H9 (cell line): ENCODE measurements at places on chromosomes 2 and 18. TPM values are rescaled to one million over a fixed set of nuclear protein-coding genes. Genes with fewer than 3 reads are reported as not detected.
A peak's percentile ranks its signal among the peaks of the same experiment; 100 is the strongest.

DNA sequence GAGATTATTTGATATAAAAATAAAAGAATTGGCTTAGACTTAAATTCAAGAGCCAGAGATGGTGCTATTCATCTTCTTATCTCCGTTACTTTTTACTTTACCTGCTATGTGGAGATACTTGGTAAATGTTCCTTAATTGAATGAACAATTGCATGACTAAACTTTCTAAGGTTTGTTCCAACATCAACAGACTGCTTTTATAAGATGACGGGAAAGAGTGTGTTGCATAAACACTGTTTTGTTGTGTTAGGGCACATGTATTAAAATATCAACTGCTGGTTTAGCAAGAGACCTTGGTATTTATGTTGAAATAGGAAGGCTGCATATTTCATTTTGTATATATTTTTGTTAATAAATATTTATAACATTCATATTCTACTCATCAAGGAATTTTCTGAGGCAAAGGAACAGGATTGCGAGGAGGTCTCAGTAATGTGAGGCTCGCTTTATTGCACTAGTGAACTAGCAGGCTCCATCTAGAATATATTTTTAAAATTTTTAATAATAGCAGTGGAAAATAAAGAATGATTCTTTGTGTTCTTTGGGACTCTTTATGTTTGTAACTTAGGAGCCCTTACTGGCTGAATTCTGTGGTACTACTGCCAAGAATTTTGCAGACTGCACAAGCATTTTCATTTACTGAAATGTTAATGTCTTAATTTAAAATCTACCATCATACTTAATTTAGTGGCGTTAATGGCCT, 10.7 kb upstream of the NFE2L2 start:
- no peaks in the 10 kb centered on the region for H3K27me3 ChIP-seq
- H3K36me3 ChIP-seq, result no peaks in the 10 kb centered on the region
- no peak for DNase-seq
- no peak overlapping the region for H3K27ac ChIP-seq
- no peaks in the 10 kb centered on the region for H3K4me1 ChIP-seq

- H3K27ac ChIP-seq, result no peak overlapping the region
- no peaks in the 10 kb centered on the region for H3K4me1 ChIP-seq
- no peaks in the 10 kb centered on the region for H3K27me3 ChIP-seq
- no peaks in the 10 kb centered on the region for H3K36me3 ChIP-seq
- H3K4me3 ChIP-seq, result no peak overlapping the region
Measured at GRCh38 chr2:203870481-203870880, 2.9 kb downstream of the CTLA4 start.

DNA sequence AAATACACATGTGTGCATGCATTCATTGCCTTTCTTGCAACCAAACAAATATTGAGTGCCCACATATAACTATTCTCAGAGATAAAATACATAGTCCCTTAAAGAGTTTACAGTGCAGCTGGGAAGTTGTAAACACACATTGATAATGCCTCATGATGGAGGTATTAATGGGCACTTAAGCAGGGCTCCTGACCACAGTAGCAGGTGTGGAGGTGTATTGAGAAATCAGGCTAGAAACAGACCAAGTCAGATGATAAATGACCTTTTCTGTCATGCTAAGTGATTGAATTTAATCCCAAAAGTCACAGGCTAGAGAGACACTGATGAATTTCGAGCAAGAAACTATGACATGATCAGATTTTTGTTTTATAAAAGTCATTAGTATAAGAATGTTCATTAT, 157.7 kb downstream of the ZNF385B start:
- no peaks in the 10 kb centered on the region for H3K27me3 ChIP-seq
- no peaks in the 10 kb centered on the region for H3K4me1 ChIP-seq
- no peak for DNase-seq
- H3K4me3 ChIP-seq, result no peak overlapping the region
- no peak overlapping the region for H3K27ac ChIP-seq
- no peaks in the 10 kb centered on the region for H3K36me3 ChIP-seq

GRCh38 chr2:148517822-148518221, 126.7 kb upstream of the EPC2 start:
- no peaks in the 10 kb centered on the region for H3K27me3 ChIP-seq
- no peak overlapping the region for H3K27ac ChIP-seq
- no peaks in the 10 kb centered on the region for H3K36me3 ChIP-seq
- H3K4me1 ChIP-seq, result peaks cover 10% of the 10 kb centered on the region; the same call in 1 of the 2 replicates
- no peak for DNase-seq

DNA sequence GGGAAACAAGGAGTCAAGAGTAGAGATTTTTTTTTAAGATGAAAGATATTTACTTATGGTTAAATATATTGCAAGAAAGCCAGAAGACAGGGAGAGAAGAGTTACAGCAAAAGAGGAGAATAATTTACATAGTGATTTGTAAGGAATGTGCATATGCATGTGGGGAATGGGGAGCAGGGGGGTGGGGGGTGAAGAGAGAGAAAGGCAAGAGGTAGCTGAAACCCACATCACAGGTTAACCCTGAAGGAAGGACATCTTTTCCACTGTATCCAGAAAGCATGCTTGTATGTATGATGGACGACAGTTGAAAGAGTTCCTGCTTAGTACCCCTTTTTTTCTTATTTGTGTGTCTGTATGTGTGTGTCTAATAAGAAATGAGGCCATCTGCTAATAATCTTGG, 371.9 kb downstream of the RAD51AP2 start:
- peaks cover 2% of the 10 kb centered on the region; the same call in 1 of the 2 replicates for H3K4me1 ChIP-seq
- H3K27me3 ChIP-seq, result no peaks in the 10 kb centered on the region
- DNase-seq, result no peak
- H3K27ac ChIP-seq, result no peak overlapping the region

Gene MAP3K19
- total RNA-seq, result not detected in 2 replicates

- H3K4me3 ChIP-seq, result peak overlapping the region; percentile 96
- H3K27ac ChIP-seq, result no peak overlapping the region
- 0 out of 3 replicates have a peak, but pooled peaks cover 2% of the 10 kb centered on the region for H3K36me3 ChIP-seq
- no peak for DNase-seq
Measured at GRCh38 chr2:69013840-69014821, 1.2 kb downstream of the ANTXR1 start.

Gene ANKRD23
- total RNA-seq, result 2.3 and 2.4 TPM in 2 replicates

GRCh38 chr2:177717831-177718618, 325.5 kb downstream of the AGPS start:
- no peaks in the 10 kb centered on the region; the same call in 1 of the 2 replicates for H3K27me3 ChIP-seq
- no peak for DNase-seq
- no peaks in the 10 kb centered on the region for H3K36me3 ChIP-seq
- H3K4me3 ChIP-seq, result no peak overlapping the region

DNA sequence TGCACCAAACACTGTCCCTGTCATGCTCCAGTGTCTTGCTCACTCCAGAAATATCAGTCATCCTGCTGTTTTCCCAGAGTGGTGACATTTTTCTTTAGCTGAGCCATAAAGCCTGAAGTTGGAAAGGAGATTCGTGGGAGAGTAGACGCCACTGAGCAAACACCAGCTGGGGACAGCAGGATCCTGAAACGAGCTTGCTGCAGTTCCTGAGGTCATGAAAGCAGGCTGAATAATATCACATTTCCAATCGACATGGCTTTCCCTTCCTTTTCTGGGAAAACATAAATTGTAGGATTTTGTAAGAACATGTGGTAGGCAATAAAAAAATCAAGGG, 276.4 kb downstream of the CDCA7 start:
- H3K4me3 ChIP-seq, result no peak overlapping the region
- H3K27me3 ChIP-seq, result no peaks in the 10 kb centered on the region
- DNase-seq, result no peak
- no peaks in the 10 kb centered on the region for H3K4me1 ChIP-seq

DNA sequence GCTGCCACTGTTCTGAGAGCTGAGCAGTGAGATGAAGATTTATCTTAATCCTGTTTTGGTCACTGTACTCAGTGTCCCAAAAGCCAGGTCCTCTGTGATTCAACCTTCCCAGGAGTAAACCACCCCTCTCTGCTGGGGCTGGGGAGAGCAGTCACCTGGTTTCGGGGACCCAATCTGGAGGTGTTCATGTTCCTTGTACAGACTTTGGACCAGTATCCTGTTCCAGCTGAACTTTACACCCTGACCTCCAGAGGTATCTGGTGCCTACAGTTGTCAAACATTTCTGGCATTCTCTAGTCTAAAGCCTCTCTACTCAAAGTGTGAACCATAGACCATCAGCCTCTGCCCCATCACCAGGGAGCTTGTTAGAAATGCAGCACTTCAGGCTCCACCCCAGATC, 22.1 kb downstream of the CERS6 start:
- no peak overlapping the region for H3K4me3 ChIP-seq
- peaks cover 3% of the 10 kb centered on the region; the same call in 1 of the 2 replicates for H3K4me1 ChIP-seq
- H3K27me3 ChIP-seq, result no peaks in the 10 kb centered on the region
- DNase-seq, result no peak
- H3K27ac ChIP-seq, result no peak overlapping the region

DNA sequence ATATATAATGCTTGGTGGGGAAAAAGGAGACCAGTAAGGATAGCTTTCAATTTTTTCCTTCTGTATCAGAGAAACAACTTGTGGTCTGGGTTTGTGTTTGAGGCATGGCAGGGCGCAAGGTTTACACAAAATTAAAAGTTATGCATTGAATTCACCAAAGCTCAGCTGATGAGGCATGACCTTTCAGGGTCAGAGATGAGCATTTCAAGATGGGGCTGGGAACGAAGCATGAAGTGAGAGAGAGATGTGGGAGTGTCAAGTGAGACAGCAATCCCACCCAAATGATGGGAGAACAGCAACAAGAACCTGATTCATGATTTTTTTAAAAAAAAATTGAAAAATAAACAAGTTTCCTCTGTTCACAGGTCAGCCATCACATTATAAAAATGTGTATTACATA, 4.9 kb downstream of the GPR55 start:
- no peak overlapping the region for H3K27ac ChIP-seq
- H3K4me1 ChIP-seq, result no peaks in the 10 kb centered on the region
- no peak overlapping the region for H3K4me3 ChIP-seq
- DNase-seq, result peak; percentile 2
- H3K27me3 ChIP-seq, result no peaks in the 10 kb centered on the region

DNA sequence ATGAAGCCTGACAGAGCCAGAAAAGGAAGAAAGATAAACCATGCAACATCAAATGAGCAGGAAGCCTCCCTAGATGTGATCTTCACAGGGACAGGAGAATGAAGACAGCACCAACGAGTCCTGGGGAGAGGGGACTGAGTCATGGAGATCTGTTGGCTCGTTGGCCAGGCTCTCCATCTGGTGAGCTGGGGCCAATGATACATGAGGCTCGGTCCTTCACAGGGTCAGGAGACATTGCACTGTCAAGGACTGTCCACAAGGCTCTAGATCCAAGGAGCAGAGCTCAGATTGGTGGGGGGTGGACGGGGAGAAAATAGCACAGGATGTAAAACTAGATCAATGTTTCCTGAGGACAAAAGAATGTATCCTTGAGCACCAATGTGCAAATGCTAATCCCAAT, 735 bp downstream of the CD207 start:
- no peak overlapping the region for H3K4me3 ChIP-seq
- DNase-seq, result no peak
- no peak overlapping the region for H3K27ac ChIP-seq
- no peaks in the 10 kb centered on the region for H3K36me3 ChIP-seq

Gene TRMT61B
- total RNA-seq, result 20.7 and 21.0 TPM in 2 replicates

Gene KCNE4
- 0.20 and 0.24 TPM in 2 replicates for total RNA-seq

Gene ALPI
- total RNA-seq, result not detected in 2 replicates

Gene TDRD15
- not detected in 2 replicates for total RNA-seq

- no peak overlapping the region for H3K27ac ChIP-seq
- H3K36me3 ChIP-seq, result no peaks in the 10 kb centered on the region
- no peaks in the 10 kb centered on the region for H3K27me3 ChIP-seq
Measured at GRCh38 chr2:55986001-55986400, 62.4 kb upstream of the EFEMP1 start.

GRCh38 chr2:237704501-237705434, 77.4 kb downstream of the LRRFIP1 start:
- H3K36me3 ChIP-seq, result no peaks in the 10 kb centered on the region
- no peak for DNase-seq
- no peak overlapping the region for H3K27ac ChIP-seq

GRCh38 chr2:134420920-134421319, 167.0 kb downstream of the MGAT5 start:
- no peaks in the 10 kb centered on the region for H3K36me3 ChIP-seq
- no peaks in the 10 kb centered on the region for H3K27me3 ChIP-seq
- H3K4me1 ChIP-seq, result no peaks in the 10 kb centered on the region

Gene SGPP2
- not detected in 2 replicates for total RNA-seq

DNA sequence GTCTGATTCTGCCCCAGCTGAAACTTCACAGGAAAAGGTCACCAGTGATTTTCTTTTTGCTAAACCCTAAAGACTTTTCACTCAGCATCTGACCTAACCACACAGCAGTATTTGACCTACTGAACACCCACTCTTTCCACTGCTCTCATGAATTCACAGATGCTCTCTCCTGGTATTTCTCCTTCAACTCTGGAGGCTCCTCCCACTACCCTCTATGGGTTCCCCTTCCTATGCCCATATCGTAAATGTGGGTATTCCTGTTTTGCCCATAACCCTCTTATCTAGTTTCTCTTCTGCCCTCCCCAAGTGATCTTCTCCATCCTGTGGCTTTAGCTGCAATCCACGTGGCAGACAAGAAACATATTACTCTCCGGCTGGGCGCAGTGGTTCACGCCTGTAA, 7.6 kb downstream of the PLEKHM3 start:
- no peak overlapping the region for H3K27ac ChIP-seq
- no peak overlapping the region for H3K4me3 ChIP-seq
- no peak for DNase-seq
- no peaks in the 10 kb centered on the region for H3K27me3 ChIP-seq
- H3K36me3 ChIP-seq, result no peaks in the 10 kb centered on the region; the same call in 1 of the 2 replicates
